ENCODE measurements at places on chromosomes 3 and 15.

DNA sequence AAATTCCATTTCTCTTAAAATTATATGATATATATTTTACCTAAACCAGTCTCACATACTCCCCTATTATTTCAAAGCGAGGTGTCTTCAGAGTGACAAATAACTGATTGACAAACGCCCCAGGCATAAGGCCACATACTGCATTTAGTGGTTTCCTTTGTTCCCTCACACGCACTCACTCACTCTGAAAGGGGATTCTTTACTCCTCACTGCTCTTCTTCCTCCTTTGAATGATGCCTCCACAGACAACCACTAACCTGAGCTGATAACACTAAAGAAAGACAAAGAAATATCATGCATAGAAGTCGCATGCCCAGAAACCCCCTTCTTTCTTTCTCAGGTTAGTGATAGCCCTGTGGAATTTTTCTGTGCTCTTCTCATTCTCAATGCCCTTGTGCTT is 24.1 kb upstream of the BBX start:
- DNase-seq, result no peak

GRCh38 chr3:194296454-194297263 is 54.5 kb downstream of the CPN2 start:
- DNase-seq, result no peak

GRCh38 chr3:8854656-8855055 is 85.2 kb upstream of the OXTR start:
- no peak for DNase-seq

DNA sequence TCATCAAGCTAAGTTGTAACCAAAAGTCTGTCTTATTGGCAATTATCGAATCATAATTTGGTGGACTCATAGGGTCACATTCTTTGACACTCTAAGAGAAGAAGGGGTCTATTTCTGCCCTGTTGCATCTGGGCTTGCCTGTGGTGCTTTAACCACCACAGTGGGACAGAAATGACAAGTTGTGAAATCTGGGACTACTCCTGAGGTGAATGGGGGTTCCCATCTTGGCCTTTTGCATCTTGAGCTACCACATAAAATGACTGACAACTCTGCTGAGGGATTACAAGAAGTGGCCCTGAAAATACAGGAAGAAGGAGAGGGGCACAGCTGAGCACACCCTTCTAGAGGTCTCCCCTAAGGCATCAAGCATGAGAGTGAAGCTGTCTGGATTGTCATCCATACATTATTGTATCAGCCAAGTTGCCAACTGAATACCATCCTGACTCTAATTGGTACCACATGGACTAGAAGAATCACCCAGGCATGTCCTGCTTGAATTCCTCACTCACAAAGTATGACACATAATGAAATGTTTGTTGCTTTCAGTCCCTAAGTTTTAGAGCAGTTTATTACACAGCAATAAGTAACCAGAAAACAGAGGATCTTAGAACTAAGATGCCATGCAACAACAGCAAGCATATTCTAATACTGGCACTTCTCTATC is 306.5 kb downstream of the ROBO1 start:
- no peak for DNase-seq

GRCh38 chr3:142706321-142707127 is 17.3 kb upstream of the TRPC1 start:
- DNase-seq, result no peak

DNA sequence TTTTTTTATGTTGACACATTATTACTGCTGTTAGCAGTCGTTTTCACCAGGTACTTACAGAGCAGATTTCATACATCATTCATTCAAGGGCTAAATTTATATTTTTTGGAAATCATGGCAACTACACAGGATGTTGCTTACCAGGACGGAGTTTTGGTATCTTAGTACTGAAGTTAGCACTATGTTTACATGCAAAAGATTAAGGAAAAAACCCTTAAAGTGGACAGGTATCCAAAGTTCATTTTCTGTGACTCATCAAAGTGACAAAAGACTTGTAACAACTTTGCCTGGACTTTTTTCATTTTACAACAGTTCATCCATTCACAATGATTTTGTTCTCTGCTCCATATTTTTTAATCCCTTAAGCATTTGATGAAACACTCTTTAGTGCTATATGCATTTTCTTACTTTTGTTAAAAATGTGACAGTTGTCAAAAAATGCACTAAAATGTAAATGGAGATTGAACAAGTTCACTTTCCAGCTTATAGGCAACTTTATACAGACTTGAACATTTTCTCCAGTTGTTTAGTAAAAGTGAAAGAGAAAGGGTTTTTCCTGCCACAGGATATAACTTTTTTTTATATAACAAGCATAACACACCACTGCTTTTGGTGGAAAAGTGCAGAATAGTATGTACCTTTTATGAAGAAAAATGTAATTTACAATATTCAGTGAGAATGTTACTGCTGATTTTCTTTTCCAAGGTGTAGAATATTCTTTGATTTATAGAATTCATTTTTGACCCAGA is 104.1 kb downstream of the STT3B start:
- no peak for DNase-seq

DNA sequence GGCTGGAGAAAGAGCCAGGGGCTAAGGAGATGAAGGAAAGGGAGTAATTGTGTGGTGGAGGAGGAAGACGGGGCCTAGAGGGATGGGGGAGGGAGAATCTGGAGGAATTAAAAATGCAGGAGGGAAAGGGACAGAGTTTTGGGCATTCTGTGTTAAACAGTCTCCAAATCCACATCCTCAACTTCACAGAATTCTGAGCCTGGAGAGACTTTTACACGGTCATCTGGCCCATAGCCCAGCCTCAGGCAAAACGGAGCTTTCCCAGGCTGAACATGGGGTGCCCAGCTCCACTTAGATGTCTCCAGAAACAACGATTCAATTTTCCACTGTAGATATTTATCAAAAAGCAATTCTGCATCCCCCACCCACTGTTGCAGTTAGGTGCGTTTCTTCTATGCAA is 137.6 kb upstream of the HACD2 start:
- DNase-seq, result no peak

- no peak for DNase-seq
These were observed 33.9 kb downstream of the DOCK3 start for GRCh38 chr3:50708620-50709019.

- no peak for DNase-seq
These were observed 770.0 kb downstream of the GRM7 start for GRCh38 chr3:7630925-7631324.

DNA sequence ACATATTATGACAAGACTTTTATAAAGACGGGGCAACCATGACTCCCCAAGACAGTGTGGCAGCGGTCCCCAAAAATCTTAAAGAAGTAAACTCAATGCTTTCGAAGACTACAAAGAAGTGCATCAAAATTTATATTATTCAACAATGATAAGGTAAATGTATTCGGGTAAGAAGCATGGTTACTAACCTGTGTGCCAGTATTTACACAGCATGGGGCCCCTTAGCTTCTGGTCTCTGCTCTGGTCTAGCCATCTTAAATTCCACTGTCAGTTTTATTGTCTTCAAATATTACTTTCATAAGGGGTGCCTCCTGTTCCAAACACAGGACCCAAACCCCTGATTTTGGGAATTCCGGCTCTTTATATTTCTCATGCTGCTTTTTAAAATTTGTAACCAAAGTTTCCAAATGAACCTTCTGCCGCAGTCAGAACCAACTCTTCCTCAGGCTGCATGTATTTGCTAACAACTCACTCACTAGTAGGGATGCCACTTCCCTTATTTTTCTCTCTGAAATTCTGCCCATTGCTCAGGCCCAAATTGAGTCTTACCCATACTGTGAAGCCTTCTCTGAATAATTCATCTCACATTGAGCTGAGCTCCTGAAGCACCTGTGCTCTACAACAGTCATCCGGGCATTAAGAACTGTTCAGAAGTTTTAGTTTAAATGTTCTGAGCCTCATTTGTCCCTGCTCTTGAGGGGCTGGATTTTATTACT is 1.2 kb downstream of the TTC23 start:
- no peak for DNase-seq

GRCh38 chr3:38608086-38608775 is 41.3 kb downstream of the SCN5A start:
- DNase-seq, result no peak

GRCh38 chr15:35104526-35105147 is 19.5 kb upstream of the NANOGP8 start:
- no peak for DNase-seq

- DNase-seq, result no peak
These were observed 127.9 kb upstream of the PFN2 start for GRCh38 chr3:150098621-150099020.

GRCh38 chr15:101538177-101538576 is 48.7 kb upstream of the PCSK6 start:
- DNase-seq, result no peak

- no peak for DNase-seq
These were observed 496.1 kb downstream of the FOXP1 start for GRCh38 chr3:71087143-71088018.

DNA sequence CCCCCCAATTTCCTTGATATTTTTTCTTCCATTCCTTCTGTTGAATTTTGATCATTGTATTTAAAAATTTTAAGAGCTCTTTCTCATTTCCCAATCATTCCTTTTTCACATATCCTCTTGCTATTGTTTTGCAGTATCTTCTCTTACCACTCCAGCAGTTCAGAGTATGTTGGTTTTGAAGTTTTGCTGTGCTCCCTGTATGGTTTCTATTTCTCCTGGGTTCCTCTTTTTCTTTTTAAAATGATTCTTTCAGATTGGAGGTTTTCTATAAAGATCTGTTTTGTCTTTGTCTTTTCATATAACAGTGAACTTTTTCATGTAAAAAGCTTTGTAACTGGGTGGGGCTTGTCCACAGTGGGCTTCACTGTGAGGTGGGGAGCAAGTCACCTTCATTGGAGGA is 12.8 kb downstream of the USP3 start:
- no peak for DNase-seq

- no peak for DNase-seq
These were observed 330.9 kb upstream of the C2CD4B start for GRCh38 chr15:62495670-62496614.

GRCh38 chr3:160199108-160199507 is 26.1 kb upstream of the C3orf80 start:
- DNase-seq, result no peak

GRCh38 chr3:156563900-156564682 is 9.2 kb upstream of the SSR3 start:
- no peak for DNase-seq

GRCh38 chr3:87420171-87420570 is 143.8 kb upstream of the POU1F1 start:
- no peak for DNase-seq

- no peak for DNase-seq
These were observed 23.7 kb downstream of the STAG1 start for GRCh38 chr3:136728473-136728872.

DNA sequence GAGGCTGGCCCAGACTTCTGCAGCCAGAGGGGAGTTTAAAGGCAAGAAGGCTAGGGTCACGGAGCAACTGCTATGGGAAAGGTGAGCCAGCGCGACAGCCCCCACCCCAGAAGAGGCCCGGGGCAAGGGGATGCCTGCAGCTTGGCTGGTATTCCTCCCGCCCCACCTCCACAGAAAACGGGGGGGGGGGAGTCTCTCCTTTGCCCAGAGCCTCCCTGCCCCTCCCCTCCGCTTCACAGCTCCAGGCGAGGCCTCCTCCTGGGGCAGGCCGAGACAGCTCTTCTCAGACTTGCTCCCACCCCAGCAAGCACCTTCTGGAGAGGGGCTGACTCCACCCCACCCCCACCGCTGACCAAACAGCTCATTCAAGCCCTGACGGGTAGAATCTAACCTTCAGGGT is 13.4 kb downstream of the ANP32A start:
- no peak for DNase-seq

- DNase-seq, result no peak
These were observed 927 bp downstream of the SMAD6 start for GRCh38 chr15:66702787-66703539.

DNA sequence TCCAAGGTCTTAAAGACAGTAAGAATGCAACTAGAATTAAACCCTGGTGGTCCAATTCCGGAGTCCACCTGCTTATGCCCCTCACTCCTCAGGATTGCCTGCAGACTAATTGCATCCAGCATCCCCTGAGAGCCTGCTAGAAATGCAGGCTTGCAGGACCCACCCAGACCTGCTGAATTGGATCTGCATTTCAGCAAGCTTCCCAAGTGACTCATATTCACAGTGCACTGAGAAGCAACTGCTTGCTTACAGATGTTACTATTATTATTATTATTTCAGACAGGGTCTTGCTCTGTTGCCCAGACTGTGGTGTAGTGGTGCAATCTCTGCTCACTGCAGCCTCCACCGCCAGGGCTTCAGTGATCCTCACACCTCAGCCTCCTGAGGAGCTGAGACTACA is 83.5 kb upstream of the VGLL4 start:
- DNase-seq, result no peak

- DNase-seq, result no peak
These were observed 37.2 kb downstream of the AADACL2 start for GRCh38 chr3:151770956-151771355.

DNA sequence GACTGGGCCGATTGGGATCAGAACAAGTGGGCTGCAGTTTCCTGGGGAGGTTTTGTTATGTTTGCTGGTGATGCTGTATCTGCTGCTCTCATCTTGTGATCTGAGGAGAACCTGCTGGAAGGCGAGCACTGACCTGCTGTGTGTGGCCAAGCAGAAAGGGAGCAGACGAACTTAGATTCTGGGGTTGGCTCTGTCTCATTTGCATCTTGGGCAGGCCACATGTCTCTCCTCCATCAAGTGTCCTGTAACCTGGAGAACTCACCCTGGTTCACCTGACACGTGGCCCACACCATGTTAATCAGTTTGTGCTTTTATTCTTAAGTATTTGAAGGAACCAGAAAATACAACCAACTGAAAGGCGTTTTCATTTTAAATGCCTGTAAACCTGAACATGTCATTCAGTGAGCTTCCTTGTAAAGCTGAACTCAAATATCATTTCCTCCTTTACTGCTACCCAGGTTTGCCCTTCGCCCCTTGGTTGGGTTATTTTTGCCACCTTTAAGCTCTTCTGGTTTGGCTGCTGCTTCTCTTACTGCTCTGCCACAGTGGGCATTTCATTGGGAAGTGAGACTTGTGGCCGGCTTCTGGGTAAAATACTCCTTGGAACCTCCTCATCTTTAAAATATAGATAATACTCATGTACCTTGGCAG is 33.5 kb upstream of the TRAK1 start:
- DNase-seq, result no peak

DNA sequence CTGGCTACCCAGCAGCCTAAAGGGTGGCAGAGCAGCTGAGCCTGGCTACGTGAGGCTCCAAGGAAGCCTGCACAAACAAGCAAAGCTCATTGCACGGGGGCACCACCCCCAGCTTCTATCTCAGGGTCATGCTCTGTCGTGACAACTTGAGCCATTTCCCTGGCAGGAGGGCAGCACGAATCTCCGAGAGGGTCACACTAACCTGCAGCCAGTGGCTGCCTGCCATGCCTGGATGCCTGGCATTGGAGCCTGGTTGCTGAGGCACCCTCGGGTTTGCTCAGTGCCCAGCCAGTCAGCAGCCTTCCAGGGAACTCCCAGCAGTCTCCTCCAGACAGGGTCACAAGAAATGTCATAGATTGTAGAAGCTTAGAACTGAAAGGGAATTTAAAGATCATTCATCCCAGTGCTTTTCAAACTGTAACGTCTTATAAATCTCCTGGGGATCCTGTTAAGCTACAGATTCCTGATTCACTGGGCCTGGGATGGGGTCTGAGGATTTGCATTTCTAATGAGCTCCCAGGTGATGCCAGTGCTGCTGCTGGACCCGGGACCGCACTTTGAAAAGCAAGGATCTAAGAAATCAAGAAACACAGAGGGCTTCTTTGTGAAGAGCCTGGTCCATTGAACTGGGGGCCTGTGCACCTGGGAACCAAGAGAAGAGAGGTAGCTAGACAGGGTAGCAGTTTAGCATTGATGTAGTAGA is 48.4 kb downstream of the TMEM266 start:
- DNase-seq, result no peak

GRCh38 chr3:106824856-106825255 is 552.4 kb upstream of the CCDC54 start:
- no peak for DNase-seq

Measured in stimulated activated CD8-positive, alpha-beta memory T cell treated with anti-CD3 and anti-CD28 coated beads, Interleukin-4, amount 100 ng/mL, for 4 hours (primary cell).